NCI-H187 treated with DMSO at 0.1 percent for 48 hours (cell line): ENCODE measurements at places on chromosomes 2 and 18.

GRCh38 chr2:68943581-68944568, 8.8 kb downstream of the GKN2 start:
- peak; percentile 53 for DNase-seq

DNA sequence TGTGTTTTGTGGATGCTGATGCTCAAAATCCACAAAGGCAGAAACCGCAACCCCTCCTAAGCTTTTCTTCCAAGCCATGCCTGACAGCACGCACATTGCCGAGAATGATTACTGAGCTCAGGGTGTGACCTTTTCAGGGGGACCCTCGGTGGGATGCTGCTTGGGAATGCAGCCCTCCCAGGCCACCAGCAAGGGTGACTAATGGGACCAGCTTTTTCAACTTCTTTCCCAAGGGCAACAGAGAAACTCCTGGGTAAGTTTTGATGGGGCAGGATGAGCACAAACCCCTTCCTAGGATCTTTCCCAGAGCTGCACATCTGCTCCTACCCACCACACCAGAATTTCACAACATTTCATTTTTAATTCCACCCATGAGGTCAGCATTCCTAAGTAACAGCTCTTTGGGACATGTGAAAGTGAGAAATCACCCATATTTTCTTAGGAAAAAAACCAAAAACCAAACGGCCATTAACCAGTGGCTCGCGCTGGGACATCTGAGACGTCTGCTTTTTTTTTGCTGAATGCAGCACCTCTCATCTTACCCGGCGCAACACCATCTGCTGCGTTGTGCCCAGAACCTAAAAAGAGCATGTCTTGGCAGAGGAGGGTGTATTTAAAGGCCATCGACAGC, 119.0 kb downstream of the ARL4C start:
- no peak for DNase-seq

DNA sequence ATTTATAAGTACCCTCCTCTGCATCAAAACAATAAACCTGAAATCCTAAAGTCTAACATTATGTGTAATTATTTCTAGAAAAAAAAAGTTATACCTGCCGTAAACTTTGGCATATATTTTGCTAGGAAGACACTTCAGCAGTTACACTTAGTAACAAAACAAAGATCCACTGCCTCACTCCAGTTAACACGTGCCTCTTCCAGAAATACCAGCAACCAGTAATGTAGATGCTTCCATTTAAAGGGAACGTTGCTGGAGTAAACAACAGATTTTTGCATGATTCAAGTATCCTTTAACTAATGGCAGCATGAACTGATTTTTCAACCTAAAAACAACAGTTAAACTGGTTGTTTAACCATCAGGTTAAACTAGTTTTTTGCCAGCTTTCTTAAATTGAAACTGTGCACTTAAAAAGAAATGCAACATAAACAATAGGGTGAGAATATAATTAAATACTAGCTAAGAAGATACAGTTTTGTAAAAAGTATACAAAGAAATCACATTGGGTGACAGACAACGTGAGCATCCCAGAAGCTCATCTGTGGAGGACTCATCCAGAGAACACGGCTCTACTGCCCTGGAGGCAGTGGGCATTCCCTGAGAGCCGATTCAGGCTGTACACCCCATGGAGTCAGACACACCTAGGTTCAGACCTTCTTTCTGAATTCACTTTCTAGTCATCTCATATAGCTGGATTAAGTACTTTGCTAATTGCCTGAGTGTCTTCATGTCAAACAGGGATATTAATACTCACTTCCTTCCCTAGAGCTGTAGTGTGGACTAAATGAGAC, 22.3 kb downstream of the MGAT4A start:
- DNase-seq, result no peak

GRCh38 chr2:42303252-42303651, 57.8 kb downstream of the COX7A2L start:
- DNase-seq, result no peak

DNA sequence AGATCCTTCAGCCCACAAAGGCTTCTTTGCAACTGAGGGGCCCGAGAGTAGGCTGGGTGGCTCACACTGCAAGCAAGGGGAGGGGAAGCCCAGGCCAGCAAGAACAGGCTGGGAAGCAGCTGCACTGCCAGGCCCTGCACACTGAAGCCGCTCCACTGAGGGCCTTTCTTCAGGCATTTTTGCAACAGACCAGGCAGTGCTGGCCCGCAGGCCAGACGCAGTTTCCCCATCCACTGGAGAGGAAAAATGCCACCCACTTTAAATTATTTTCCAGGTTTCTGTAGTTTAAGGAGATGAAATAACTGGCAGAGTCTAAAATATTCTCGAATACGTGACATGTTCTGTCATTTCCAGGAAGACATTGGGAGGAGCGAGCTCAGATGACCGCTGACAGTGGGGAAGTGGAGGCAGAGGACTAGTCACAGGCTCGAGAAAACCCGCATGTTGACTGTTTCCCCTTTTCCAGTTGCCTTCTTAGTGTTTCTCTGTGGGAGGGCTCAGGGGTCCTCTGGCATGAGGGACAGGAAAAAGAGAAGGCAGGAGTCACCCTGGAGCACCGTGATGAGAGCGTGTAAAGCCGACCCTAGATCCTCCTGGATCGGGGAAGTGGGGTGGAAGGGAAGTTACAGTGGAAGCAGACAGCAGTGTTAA, 53.3 kb upstream of the B3GNT7 start:
- no peak for DNase-seq

DNA sequence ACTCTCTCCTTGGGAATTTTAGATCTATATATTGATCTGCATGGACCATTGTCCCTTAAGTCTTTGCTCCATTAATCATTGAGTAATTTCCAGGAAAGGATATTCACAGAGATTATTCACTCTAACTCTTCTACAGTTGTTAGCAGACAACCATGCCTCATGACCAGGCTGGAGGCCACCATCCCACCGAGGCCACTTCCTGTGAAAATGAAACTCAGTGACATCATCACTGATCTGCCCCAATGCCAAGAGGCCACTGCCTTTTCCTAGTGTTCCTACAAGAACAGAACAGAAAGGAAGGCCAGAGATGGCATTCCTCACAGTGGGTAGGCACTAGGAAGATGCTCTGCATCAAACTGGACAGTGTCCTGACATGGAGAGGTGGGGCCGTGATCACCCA, 161.3 kb downstream of the DTNA start:
- no peak for DNase-seq

DNA sequence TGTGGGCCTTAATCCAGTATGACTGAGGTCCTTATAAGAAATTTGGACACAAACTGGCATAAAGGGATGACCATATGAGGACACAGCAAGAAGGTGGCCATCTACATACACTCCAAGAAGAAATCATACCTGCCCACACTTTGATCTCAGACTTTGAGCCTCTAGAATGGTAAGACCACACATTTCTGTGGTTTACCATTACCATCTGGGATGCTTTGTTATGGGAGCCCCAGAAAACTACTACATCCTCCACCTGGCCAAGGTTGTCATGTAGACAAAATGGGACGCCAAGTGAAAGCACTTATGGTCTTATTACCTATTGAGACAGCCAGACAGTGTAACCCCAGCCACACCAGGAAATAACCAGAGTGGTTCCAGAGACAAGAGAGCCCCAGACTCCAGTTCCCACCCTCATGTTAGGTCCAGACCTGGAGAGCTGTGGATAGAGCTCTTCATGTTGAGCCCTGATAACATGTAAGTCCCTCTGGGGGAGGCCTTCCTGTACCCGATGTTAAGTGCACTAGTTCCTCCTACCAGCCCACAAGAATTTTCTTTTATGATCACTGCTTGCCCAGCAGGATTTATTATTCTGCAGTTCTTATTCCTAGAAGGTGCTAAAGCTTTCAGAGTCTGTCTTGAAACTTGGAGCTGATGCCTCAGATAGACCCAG, 4.6 kb upstream of the ADD2 start:
- no peak for DNase-seq

GRCh38 chr2:238657132-238658053, 190.5 kb upstream of the TWIST2 start:
- no peak for DNase-seq

GRCh38 chr2:77147153-77147552, 375.0 kb downstream of the LRRTM4 start:
- DNase-seq, result no peak

DNA sequence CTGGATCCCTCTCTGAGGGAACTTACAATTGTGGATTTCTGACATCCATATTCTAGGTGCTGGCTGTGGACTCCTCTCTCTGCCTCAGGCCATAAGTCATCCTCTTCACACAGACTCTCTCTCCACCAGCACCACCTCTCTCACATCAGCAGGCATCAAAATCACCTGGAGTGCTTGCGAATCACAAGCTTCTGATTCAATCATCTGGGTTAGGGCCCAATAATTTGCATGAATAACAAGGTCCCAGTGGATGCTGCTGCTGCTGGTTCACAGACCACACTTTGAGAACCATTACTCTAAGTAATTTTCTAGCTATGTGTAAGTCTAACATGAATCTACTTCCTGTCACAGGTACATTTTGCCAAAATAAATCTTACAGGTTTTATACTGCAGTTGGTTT, 214.9 kb downstream of the DSEL start:
- no peak for DNase-seq

GRCh38 chr2:118923371-118923770, 18.6 kb upstream of the MARCO start:
- DNase-seq, result no peak

DNA sequence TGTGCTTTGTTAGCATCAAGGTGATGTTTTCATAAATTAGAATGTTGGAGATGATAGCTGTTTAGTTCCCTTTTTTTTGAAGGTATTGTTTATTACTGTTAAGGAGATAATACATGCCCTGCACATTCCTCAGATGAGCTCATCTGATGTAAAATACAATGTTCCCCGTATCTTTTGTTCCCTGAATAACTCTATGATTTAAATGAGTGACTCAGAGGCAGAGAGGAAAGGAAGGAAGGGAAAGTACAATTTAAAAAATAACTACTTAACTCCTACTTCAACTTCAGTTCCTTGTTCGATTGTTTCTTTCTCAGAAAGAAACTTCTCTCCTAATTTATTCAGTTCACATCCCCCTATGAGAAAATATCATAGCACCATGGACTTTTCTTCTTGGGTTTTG, 208.7 kb downstream of the KCNE4 start:
- no peak for DNase-seq

DNA sequence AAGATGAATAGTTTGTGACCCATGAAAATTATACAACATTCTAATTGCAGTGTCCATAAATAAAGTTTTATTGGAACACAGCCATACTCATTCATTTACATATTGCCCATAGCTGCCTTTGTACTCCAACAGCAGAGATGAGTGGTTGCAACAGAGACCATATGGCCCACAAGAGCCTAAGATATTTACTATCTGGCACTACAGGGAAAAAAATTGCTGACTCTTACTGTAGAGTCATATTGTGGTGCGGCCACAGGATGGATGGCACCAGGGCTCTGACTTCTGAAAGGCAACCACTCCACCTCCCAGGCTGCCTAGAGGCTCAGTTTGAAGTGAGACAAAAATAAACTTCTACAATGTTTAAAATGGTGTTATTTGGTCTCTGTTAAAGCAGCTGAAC, 404.0 kb upstream of the ATP5MC3 start:
- DNase-seq, result no peak

- DNase-seq, result no peak
These were observed 711 bp downstream of the SFXN5 start for GRCh38 chr2:73070643-73071359.

- no peak for DNase-seq
These were observed 163.7 kb upstream of the RMP24 start for GRCh38 chr18:35808796-35809195.

DNA sequence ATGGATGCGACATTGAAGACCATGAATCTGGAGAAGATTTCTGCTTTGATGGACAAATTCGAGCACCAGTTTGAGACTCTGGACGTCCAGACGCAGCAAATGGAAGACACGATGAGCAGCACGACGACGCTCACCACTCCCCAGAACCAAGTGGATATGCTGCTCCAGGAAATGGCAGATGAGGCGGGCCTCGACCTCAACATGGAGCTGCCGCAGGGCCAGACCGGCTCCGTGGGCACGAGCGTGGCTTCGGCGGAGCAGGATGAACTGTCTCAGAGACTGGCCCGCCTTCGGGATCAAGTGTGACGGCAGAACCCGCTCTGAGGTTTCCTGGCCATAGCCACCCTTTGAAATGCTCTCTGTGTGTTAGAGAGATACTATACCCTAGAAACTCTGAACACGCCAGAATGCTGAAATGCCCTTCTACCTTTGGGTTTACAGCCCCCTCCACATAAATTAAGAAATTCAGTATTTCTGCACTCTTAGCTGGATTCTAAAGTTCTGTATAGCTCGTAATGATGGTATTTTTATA, 659 bp downstream of the CHMP1B start:
- DNase-seq, result no peak

- no peak for DNase-seq
These were observed 616 bp downstream of the EML6 start for GRCh38 chr2:54723996-54724559.

GRCh38 chr18:2002604-2003003, 568.7 kb downstream of the METTL4 start:
- DNase-seq, result no peak

GRCh38 chr2:138665937-138666336, 114.3 kb downstream of the NXPH2 start:
- no peak for DNase-seq

DNA sequence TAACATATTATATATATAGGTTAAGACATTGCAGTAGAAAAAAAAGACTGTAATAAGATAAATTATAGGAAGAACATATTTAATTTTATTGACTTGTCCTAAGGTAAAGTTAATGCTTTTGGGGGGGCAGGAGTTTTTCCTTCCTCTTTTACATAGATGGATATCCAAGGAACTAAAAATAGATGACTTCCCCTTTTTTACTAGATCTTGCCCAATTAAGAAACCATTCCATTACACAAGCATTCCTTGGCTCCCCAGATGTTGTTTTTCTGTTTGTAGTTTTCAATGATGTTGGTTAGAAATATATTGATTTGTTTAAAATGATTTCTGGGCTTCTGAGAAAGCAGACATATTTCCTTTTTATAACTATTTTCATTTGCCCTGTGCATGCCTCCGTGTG, 22.4 kb upstream of the PMAIP1 start:
- no peak for DNase-seq

GRCh38 chr2:218743068-218743467, 32.4 kb downstream of the TTLL4 start:
- DNase-seq, result no peak

GRCh38 chr18:8300751-8301410, 308.4 kb upstream of the RAB12 start:
- no peak for DNase-seq

DNA sequence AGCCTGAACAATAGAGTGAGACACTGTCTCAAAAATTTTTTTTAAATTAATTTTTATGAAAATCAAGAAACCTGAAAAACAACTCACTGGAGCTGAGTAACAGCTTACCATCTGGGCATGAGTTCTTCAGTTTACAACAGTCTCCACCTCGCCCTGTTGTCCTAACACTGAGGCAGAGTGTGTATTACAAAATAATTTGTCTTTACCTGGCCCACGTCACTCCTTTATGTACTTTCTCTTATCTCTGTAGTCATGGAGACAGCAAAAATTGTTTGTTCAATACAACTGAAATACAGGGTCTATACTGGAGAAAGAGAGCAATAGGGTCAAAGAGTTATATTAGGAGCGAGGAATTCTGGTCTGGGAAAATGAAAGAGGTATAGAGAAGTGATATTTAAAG, 48.1 kb downstream of the CYTIP start:
- DNase-seq, result no peak
